Esophagus muscularis mucosa (tissue), 4 donors: ENCODE measurements at places on chromosomes 1 and 21. TPM values are rescaled to one million over a fixed set of nuclear protein-coding genes. Genes with fewer than 3 reads are reported as not detected.

Gene RXRG
- total RNA-seq: 1.9 TPM

- no peak for DNase-seq
Measured at GRCh38 chr1:14217384-14217783, 381.1 kb upstream of the KAZN start.

- no peak for DNase-seq
Measured at GRCh38 chr1:245105815-245106410, 48.9 kb upstream of the KIF26B start.

DNA sequence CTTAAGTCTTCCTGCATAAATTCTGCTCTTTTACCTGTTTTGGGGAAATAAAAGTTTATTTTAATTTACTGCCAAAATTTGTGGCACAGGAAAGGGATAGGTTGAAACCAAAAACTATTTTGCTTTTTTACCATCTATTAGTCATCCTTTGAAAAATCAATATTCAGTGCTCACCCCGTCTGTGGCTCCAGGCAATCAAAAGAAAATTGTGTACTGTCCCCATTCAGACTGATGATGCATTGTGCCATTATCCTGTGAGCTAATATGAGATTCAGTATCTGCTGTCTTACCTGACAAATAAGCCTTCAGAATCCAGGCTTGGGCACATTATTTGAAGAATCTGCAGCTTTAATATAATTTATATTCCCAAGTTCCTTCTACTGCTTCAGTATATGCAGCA lies 650.7 kb downstream of the KIF26B start:
- DNase-seq: no peak

Gene TTLL10
- not detected for total RNA-seq

Gene CYYR1
- total RNA-seq: 10.0 TPM

- no peak for DNase-seq
Measured at GRCh38 chr1:88098881-88099280, 585.2 kb upstream of the PKN2 start.
